MM.1S (cell line): ENCODE measurements at places on chromosomes 4 and X.

DNA sequence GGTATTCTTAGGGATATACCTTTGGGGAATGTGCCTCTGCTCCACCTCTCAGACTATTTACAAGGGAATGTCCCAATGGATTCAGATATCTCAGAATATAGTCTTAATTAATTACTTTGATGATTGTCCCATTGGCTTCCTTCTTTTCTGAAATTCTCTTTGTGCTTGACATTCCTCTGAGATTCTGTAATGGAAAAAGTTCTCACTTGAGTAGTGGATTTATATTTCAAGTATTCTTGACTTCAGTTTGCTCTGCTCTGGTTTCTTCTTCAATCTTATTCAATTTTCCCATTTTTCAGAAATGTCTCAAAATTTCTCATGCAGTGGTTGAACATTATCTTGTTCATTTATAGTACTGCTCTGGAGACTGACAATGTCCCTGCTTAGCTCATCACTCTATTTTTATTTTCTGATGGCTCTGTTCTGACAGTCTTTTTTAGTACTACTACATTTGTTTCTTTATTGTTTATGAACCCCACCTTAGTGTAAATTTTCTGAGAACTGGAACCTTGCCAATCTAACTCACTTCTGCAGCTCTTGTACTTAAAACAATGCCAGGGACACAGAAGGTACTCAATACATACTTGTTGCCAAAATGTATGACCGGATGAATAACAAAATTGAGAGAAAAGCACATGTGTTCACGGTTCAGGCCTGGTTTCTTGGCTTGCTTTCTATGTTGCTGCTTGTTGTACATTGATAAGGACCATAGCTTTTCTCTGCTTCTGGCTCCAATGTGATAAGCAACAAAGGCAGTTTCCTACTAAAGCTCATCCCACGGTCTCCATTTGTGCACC, 471.7 kb downstream of the GASK1B start:
- no peak for DNase-seq

DNA sequence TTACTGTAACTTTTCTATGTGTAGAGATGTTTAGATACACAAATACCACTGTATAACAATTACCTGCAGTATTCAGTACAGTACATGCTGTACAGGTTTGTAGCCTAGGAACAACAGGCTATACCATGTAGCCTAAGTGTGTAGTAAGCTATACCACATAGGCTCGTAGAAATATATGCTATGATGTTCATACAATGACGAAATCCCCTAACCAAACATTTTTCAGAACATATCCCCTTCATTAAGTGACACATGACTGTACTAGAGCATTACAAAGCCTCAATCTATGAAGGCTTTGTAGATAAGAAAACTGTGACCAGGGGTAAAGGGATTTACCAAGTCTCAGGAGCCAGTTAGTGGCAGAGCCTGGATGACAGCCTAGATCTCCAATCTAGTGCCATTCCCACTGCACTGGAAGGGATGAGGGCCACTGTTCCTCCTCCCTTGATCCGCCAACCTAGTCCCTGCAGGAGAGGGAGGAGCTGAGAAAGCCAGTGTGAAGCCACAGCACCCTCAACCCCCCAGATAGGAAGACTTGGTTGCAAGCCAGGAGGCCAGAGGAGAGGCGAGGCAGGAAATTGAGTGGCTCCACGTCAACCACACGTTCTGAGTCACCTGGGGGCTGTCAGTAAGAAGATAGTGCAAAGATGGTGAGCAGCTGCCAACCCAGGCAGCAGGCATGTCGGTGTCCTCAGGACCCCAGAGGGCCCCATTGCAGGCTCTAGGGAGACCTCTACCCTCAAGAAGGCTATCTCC, 227.7 kb downstream of the BCOR start:
- no peak for DNase-seq

- no peak for DNase-seq
Measured at GRCh38 chr4:1568855-1569460, 115.2 kb downstream of the FAM53A start.

DNA sequence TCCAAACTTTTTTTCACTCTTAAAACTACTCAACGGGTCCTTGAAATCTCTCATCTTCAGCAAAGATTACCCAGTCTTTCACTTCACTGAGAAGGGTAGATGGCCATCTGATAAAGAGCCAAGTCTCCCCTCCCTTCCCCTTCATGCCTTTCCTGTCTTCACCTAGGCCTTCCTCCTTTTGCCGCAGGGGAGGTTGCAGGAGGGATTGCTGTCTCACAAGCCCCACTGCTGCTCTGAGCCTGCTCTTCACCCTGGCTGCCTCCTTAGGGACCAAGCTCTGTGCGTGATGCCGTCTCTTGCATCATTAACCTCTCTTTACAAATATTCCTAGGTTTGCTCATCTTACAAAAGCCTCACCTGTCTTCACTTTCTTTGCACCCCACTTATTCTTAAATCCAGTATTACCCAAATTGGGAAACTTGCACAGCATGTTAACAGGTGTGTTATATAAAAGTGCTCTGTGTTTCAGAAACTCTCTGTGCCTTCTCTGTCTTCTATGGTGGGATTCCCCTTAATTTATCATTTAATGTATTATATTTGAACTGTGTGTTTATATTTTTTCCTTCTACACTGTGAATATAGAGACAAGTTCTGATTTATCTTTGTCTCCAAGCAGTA, 3.8 kb downstream of the ZFX start:
- no peak for DNase-seq
